Stimulated activated CD4-positive, alpha-beta T cell treated with anti-CD3 and anti-CD28 coated beads, Interleukin-15, amount 100 ng/mL, for 24 hours (primary cell): ENCODE measurements at places on chromosomes 11 and 22.

DNA sequence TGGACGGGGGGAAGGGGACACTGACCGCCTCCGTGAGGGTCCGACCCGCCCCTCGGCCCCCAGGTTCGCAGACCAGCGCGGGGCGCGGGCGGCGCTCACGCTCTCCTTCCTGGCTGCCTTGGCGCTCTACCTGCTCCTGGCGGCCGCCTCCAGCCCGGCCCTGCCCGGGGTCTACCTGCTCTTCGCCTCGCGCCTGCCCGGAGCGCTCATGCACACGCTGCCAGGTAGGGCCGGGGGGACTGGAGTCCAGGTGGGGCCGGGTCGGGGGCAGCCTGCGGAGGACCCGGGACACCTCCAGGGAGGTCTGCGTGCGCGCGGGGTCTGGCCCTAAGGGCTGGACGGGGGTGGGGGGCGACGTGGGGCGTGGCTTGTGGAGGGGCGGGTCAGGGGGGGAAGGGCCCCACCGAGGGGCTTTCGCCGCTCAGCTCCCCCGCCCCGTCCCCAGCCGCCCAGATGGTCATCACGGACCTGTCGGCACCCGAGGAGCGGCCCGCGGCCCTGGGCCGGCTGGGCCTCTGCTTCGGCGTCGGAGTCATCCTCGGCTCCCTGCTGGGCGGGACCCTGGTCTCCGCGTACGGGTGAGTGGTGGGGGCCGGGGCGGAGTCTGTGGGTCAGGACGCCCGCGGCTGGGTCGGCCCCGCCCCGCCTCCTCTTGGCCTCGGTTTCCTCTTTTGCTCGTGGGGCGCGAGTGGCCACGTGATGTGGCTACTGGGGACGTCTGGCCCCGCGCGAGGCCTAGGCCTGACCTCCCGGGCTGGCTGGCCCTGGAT lies 19.9 kb downstream of the PHLDA2 start:
- DNase-seq: no peak

GRCh38 chr11:85619499-85619898 lies 7.6 kb downstream of the DLG2 start:
- DNase-seq: no peak

- DNase-seq: no peak
These were observed 25.2 kb upstream of the BMAL1 start for GRCh38 chr11:13252438-13252837.

DNA sequence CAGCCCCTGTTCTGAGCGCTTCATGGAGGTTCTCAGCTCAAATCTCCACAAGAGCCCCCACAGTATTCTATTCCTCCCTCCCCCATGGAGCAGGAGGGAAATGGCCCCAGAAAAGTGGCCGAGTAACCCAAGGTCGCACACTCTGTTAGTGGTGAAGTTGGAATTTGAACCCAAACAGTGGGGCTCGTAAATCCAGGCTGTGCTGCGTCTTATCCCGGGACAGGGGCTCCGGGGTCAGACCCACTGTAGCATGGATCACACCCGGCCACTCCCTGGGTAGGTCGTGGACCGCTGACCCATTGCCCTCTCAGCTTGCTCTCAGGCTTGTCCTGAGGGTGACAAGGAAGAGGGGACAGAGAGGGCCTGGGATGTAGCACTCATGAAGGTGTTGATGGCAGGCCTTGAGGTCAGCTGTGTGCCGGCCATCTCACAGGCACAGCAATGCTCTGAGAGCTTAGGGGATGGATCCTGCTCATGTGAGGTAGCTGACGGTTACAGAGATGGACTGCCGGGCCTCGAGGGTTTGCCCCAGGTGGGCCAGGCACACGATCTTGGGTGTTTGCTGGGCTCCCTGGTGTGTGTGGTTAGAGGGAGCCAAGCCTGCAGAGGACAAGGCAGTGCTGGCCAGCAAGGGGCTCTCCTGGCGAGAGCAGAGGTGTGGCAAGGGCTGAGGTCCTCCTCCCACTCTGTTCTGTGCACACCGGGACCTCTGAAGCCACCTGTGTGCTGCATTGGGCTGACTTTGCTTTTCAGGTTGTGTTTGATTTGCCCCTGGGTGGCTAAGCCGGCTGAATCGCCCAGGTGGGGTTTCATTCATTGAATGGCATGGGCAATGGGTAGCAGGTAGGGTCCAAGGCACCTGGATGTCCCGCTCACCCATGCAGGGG lies 2.3 kb upstream of the FGF19 start:
- DNase-seq: no peak

- no peak for DNase-seq
These were observed 6.0 kb downstream of the SCARF2 start for GRCh38 chr22:20431511-20432192.

DNA sequence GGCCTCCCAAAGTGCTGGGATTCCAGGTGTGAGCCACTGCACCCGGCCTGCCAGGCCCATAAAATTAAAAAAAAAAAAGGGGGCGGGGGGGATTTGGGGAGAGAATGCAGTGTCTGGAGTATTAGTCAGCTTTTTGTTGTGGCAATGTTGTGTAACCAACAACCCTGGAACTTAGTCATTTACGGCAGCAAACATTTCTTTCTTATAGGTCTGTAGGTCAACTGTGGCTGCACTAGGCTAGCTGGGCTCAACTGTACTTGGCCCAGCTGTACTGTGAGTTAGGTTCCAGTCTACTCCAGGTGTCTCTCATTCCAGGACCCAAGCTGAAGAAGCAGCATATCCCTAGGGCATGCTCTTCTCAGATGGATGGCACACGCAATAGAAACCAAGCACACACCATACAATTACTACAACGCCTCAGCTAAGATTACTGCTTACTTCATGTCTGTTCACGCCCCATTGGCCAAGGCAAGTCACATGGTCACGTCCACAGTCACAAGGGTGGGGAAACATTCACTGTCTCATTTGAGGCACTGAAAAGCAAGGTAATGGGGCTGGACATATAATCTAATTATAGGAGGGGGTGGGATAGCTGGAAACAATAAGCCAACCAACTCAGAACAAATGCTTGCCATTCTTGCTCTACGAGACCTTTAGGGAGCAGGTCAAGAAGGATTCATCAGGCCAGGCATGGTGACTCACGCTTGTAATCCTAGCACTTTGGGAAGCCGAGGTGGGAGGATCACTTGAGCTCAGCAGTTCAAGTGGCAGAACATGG lies 10.4 kb upstream of the SPINDOC start:
- no peak for DNase-seq

- no peak for DNase-seq
These were observed 28.2 kb upstream of the MGAT3 start for GRCh38 chr22:39428597-39429071.

- DNase-seq: no peak
These were observed 71.8 kb upstream of the B3GAT1 start for GRCh38 chr11:134483857-134484256.

- no peak for DNase-seq
These were observed 9.4 kb upstream of the TRIM29 start for GRCh38 chr11:120147094-120147949.

DNA sequence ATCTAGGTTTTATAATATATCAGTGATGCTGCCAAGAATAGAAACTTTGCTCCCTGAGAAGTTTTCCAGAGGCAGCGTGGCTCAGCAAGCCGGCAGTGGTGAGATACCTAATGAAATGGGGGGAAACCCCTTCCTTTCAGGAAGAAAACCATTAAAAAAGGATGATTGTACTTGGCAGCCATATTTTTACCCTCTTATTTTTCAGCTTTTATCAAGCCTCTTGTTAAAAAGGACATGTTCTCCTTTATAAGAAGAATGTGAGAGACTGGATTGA lies 9.0 kb upstream of the ME3 start:
- no peak for DNase-seq

- DNase-seq: no peak
These were observed 13.3 kb downstream of the TBRG1 start for GRCh38 chr11:124635932-124636331.

GRCh38 chr11:13304655-13305335 lies 27.2 kb downstream of the BMAL1 start:
- no peak for DNase-seq

DNA sequence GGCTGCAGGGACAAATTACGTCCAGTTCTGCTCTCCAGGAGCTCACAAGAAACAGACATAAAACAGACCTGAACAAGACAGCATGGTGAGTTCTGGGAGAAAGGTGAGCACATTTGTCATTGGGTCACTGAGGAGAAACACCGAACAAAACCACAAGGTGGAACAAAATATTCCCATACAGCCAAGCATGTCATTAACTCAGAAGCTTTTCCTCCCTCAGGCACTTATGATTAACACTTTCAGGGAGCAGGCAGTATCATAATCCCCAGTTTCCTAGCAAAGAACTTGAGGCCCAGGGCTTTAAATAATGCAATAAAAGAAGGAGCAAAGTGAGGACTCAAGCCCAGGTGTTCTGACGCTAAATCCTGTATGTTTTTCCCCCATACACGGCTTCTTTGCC lies 43.0 kb downstream of the P4HA3 start:
- DNase-seq: no peak

GRCh38 chr22:44160421-44160820 lies 20.3 kb upstream of the PARVG start:
- no peak for DNase-seq

GRCh38 chr22:40862537-40862936 lies 624 bp upstream of the DNAJB7 start:
- no peak for DNase-seq

DNA sequence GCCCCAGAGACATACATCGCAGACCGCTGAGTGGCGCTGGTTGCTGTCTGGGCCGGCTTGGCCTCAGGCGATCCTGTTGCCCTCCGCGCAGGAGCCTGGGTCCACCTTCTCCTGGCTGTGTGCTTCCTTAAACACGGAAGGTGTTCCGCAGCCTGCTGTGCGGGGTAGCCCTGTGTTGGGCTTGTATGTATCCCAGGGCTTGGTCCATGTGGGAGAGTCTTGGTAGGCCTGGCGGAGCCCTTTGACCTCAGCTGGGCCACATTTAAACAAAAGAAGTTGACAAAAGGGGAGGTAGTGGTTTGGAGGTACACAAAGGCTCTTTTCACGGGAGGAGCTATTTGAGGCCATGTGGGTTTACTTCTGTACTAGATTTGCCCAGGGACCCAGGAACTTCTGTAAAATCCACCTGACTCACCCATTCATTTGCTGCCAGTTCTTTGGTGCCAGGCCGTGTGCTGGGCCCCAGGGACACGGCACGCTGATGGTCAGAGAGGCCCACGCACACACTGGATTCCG lies 11.0 kb upstream of the GRAMD4 start:
- DNase-seq: no peak

- no peak for DNase-seq
These were observed 16.8 kb upstream of the IGLL5 start for GRCh38 chr22:22870577-22871404.

GRCh38 chr11:123590296-123590912 lies 64.0 kb downstream of the SCN3B start:
- DNase-seq: no peak

DNA sequence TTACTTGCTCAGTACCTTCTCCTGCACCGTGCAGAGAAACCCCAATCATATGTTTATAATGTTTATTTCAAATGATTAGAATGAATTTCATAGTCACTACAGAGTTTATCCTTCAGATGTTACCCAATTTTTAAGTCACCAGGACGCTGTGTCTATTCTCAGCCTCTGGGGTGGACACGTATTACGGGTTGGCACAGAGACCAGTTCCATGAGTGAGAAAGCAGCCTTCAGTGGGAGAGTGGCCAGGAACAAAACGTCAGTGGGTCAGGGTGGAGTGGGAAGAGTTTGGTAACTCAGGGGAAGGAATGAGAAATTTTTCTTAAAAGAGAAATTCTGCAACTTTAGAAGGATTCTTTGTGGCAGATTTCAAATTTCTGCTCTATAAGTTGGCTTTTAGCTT lies 77.1 kb upstream of the MTMR2 start:
- DNase-seq: no peak

DNA sequence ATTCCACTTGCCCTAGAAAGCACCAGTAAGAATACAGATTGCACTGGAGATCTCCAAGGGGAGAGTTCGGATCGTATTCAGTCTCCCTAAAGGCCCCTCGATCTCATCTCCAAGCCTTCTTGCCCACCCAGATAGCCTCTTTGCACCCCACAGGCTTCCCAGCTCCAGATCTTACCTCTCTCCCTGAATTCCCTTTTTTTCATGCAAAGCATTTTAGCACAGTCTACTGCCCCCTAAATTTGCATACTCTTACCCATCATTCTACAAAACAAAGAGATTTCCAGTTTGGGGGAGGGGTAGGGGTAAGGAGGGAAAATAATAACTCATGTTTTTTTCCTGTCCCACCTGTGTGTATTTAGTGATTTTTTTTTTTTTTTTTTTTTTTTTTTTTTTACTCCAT lies 105.2 kb downstream of the NAV2 start:
- no peak for DNase-seq

DNA sequence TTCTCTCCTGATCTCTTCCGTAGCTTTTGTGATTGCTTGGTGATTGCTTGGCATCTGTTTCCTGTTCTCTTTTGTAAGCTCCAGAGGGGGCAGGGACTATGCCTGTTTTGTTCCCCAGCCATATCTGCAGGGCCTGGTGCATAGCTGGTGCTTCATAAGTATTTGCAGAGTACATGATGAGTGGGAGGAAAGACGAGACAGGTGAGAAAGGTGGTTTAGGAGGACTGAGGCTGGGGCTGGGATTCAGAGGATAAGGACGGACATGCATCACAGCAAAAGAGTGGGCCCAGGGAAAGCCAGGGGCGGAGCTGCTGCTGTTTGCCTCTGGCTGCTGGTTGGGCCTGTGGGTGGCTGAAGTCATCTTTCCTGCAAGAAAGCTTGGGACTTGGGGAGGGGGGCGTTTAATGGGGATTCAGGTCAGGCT lies 62.4 kb downstream of the DSCAML1 start:
- DNase-seq: no peak

DNA sequence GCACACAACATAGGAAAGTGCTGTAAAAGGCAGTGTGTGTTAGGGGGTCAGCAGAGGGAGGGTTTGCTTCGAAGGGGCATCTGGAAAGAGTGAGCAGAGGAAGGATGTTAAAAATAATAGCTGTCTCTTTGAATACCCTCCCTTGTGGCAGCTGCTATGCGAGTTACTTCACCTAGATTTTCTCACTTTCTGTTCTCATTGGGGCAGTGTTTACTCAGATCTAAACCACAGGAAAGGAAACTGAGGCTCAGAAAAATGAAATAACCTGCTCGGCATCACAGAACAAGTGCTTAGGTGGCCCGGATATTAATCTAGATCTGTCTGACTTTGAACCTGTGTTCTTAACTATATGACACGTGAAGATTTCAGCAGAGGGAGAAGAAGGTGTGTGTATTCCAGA lies 125.3 kb downstream of the C11orf91 start:
- no peak for DNase-seq

DNA sequence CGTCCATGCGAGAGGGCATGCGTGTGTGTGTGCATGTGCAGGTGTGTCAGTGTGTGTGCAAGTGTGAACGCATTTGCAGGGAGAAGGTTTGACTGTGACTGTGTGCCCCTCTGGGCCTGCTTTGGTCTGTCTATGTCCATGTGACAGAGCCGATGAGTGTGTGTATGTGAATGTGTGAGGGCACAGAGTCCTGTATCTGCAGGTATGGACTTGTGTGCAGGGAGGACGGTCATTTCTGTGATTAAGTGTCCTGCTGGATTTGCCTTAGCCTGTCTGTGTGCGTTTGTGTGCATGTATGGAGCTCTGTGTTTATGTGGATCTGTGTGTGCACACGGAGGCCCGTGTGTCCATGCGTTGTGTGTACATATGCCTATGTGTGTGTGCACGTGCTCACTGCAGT lies 5.4 kb downstream of the EMID1 start:
- DNase-seq: no peak
